NCI-H146 (cell line): ENCODE measurements at places on chromosomes 7 and 10.

GRCh38 chr10:43648095-43648397 is 635 bp downstream of the ZNF32 start:
- DNase-seq = no peak

DNA sequence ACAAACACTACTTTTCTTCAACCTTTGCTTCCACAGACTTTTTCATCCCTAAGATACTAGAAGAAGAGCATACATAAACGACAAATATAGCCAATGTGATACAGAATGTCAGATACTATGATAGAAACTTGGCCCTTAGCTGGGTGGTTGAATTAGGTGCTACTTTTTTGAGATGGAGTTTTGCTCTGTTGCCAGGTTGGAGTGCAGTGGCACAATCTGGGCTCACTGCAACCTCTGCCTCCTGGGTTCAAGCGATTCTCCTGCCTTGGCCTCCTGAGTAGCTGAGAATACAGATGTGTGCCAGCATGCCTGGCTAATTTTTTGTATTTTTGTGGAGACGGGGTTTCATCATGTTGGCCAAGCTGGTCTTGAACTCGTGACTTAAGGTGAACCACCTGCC is 3.5 kb downstream of the PPIA start:
- no peak for DNase-seq

GRCh38 chr10:71486484-71487114 is 89.9 kb downstream of the CDH23 start:
- no peak for DNase-seq

DNA sequence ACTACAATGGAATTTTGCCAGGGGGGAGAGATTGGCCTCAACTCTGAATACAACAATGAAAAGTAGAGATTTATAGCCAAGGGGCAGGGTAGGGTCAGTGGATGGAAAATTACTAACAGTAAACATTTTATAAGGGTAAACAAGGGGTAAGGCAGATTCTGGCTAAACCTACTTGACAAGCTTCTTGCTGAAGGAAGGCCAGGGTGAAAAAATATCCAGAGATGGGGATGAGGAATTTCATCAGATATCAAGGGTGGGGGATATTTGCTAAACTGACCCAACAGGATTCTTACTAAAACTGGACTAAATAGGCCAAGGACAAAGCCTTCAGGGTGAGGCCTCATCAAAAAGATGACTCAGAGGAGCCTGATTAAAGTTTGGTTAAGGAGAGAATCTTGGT is 156.3 kb downstream of the RTKN2 start:
- no peak for DNase-seq

DNA sequence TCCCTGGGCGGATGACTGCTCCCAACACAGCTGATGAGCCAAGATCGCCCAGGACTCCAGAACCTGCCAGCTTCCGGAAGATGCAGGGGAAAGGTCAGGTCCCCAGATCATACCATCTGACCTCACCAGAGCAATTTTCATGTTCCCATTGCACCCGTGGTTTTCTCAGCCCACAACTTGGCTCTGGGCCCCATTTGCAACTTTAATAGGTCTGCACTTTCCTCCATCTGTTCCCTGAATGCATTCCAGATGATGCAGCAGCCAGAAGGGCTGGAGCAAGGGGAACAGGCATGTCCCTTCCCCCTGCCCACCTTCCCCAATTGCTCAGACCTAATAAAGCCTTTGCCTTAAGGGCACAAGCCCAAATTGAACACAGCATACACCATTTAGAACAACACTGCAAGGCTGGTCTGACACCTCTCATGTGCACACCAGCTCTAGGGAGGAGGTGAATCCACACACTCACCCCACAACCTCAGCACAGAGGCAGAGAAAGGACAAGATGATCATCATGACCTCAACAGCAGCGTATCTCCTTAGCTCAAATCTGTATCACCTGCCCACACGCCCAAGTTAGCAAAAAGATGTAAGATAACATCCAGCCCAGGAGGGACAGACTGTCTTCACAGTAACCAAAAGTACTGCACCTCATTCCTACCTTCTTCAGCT is 87.5 kb downstream of the PLXNA4 start:
- no peak for DNase-seq

- no peak for DNase-seq
Measured at GRCh38 chr10:88911116-88911515, 31.1 kb downstream of the STAMBPL1 start.

- DNase-seq = no peak
Measured at GRCh38 chr10:89857431-89858042, 156.1 kb downstream of the KIF20B start.

- DNase-seq = no peak
Measured at GRCh38 chr7:17843041-17843440, 97.3 kb downstream of the SNX13 start.

GRCh38 chr7:137086896-137087295 is 218.4 kb downstream of the CHRM2 start:
- no peak for DNase-seq

DNA sequence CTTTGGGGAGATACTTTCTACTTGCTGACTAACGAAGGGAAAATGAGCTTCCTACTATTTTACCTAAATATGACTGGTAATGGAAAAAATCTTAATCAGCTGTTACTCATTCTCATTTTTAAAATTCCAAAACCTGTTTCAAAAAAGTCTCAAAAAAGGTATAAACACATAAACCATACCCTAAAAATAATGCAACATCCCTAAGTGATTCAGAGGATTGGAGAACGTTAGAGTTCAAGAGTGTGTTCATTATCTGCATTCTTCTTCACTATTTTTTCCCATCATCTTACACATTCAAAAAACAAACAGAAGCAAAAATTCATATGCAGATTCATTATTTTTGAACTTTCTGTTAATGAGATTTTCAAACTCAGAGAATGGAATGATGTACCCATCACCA is 150.4 kb upstream of the GNAI1 start:
- no peak for DNase-seq

DNA sequence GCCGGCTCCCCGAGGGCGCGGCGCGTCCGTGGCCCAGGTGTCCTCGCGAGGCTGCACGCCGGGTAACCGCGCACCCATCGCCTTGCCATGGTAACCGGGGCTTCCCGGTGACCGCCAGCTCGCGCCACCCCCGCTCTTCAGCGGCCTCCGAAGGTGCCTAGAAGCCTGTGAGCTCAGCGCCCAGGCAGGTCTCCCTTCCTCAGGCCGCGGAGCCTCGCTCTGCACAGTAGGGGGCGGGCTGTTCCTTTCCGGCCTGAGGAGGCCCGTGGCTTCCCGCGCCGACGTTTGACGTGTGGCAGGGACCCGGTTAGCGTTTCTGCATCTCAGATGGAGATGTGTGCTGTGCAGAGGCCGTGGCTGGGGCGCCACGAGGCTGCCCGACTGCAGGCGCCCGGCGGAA is 117.1 kb downstream of the DYNC2I1 start:
- DNase-seq = no peak
